ENCODE measurements at places on chromosomes 1 and 21.
A peak's percentile ranks its signal among the peaks of the same experiment; 100 is the strongest.

DNA sequence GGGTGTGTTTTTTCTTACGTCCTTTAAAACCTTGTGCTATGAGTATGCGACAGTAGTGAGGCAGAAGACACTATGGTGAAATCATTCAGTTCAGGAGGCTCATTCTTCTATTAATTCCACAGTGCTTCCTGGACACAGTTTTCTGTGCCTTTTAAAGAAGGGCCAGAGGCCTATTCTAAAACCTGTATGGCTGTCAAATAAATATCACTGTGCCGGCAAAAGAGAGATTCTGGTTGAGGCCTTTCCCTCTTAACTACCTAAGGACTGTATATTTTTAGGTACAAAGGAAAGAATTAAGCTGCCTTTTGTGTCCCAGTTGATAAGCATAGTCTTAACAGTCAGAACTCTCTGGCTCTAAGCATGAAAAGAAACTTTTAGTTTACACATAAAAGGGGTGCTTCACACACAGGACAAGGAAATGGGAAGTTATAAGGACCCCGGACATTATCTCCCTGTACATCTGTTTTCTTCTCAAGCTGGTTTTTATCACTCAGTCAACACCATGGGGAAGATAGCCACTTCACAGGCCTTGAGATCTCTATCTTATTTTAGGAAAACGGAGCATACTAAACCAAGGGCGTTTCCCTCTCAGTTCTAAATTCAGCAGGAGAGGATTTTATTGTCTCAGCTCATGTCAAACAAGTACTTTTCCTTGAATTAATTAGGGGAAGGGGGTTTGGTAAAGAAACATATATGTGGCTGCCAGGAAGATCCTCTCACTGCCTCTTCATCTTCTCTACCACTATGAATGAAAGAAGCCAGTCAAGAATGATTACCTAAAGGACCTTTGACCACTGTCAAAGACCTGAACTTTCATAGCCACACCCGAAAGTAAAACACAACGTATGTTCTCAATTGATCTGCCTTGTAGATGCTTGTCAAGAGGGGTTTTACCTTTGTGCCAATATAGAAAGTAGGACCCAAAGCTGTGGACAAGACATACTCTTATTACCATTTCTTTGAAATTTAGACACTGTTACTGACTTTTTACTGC is 71.4 kb upstream of the HSPA13 start:
- no peaks in the 10 kb centered on the region for H3K36me3 ChIP-seq
- no peak overlapping the region for H3K4me3 ChIP-seq
- DNase-seq: no peak
- H3K4me1 ChIP-seq: no peaks in the 10 kb centered on the region

DNA sequence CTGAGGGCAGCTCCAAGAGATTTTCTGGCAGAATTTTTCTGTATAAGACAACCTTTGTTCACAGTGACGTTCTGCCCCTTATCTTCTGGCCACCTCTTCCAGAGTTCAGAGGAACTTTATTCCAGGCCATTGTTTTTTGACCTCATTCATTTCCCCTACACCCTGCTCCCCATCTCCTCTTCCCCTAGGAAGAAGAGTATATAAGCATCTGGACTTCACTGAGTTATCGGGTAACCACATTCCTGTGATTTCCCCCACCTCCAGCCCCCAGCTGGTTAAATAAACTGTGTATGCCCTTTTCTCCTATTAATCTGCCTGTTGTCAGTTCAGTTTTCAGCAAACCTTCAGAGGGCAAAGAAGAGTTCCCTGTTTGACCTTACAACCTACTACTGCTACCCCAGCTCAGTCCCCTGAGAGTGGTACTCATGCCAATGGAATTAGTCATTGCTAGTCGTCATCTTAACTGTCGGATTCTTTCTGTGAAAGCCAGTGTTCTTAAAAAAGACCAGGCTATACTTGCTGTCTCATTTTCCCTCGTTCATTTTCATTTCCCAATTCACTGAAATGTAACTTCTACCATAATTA is 14.3 kb upstream of the ALG14 start:
- H3K4me3 ChIP-seq: no peak overlapping the region
- no peak for DNase-seq

GRCh38 chr1:241918879-241919278 is 38.7 kb upstream of the BECN2 start:
- no peak overlapping the region for H3K4me3 ChIP-seq
- H3K36me3 ChIP-seq: no peaks in the 10 kb centered on the region
- DNase-seq: no peak
- H3K27me3 ChIP-seq: no peaks in the 10 kb centered on the region
- H3K27ac ChIP-seq: no peak overlapping the region
- H3K4me1 ChIP-seq: no peaks in the 10 kb centered on the region

- peak overlapping the region; percentile 77 for H3K27ac ChIP-seq
- DNase-seq: peak; percentile 19
These were observed 1.9 kb downstream of the LY9 start for GRCh38 chr1:160797861-160798273.
